ENCODE measurements at places on chromosomes 5 and 9. TPM values are rescaled to one million over a fixed set of nuclear protein-coding genes. Genes with fewer than 3 reads are reported as not detected.

DNA sequence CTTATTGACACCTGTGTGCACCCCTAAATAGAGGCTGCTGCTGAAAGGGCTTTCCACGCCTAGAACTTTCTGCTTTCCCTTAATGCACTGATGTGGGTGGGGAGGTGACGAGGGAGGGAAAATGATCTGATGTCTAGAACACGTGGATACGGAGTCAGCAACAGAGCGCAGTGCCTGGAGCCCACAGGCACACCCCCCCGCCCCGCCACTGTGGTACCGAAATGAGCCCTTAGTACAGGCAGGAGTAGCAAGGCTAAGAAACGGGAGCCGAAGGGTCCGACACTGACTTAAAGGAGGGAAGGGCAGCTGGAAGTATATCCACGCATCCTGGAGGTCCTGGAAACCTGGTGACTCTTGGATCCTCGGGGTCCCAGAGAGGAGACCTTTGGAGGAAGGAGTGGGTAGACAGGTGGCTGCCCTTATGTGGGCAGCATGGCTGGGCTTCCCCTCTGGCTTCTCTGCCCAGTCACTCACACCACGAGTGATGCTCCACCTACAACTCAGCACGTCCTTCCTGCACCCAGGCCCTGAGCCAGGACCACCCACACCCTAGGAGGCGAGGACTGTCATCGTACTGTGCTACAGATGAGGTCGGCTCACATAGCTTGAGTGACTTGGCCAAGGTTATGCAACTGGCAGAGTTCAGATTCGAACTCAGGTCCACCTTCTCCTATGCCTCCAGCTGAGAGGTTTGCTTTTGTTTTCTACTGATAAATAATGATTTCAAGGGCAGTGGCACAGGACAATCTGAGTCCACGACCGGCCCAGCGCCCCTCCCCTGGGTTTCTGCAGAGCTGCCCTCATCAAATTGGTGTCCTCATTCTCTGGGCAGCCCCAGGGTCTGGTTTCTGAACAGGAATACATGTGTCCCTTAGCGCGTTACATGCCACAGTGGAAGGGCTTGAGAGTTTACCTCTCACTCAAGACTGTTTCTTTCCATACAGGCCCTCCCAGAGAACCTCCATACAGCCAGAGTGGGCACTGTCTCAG, 4.7 kb upstream of the VAV2 start:
- no peak for DNase-seq

- DNase-seq = no peak
Measured at GRCh38 chr5:107127878-107128277, 542.9 kb downstream of the EFNA5 start.

DNA sequence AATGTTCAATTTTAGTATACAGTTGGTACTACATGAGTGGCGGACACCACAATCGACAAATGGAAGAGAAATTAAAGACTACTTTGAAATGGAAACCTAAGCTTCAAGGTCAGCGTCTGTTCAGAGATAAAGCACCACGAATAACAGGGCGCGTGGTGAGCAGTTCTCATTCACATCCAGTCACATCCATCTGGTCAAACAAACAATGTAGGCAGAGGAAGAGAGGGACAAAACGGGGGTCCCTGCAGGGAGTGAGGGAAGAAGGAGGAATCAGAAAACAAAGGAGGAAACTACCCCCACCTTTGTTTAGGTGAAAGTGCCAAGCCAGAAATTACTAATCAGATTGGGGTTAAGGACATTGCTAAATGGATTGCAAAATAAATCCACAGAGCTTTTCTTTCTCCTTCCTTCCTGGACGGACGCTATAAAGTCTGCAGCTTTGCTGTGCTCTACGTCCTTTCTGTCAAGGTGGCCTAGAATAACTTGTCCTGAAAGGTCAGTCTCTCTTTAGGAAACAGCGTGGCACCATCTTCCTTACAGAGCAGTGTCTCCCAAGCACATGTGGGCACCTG, 138.6 kb downstream of the ENTREP1 start:
- DNase-seq = no peak

- no peak for DNase-seq
Measured at GRCh38 chr5:142572006-142572405, 113.9 kb downstream of the FGF1 start.

DNA sequence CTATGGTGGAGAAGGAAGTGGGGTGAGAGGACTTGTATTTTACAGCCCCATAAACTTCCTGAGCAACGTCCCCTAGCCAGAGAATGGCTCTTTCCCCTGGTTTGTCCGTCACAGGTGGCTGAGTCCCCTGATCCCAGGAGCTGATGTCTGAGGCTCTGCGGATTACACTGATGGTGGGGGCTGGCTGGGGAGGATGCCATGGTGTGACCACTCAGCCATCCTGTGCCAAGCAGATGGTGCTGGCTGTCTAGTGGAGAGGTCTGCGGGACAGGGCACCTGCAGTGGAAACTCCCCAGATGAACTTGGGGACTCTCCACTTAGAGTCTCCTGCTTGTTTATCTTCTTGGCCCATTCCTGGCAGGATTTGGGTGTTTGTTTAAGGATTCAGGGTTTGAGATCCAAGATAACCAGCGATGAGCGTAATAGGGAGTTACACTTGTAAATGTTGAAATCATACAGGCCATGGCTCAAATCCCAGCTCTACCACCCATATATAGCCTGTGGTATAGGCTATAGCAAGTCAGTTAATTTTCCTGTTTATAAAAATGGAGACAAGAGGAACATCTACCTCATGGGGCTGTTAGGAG, 4.7 kb upstream of the PTGS1 start:
- no peak for DNase-seq

The SPINK7 gene
- not detected for total RNA-seq

- no peak for DNase-seq
Measured at GRCh38 chr5:39928709-39929108, 503.9 kb upstream of the DAB2 start.

- no peak for DNase-seq
Measured at GRCh38 chr9:125829743-125830142, 82.6 kb downstream of the PBX3 start.

DNA sequence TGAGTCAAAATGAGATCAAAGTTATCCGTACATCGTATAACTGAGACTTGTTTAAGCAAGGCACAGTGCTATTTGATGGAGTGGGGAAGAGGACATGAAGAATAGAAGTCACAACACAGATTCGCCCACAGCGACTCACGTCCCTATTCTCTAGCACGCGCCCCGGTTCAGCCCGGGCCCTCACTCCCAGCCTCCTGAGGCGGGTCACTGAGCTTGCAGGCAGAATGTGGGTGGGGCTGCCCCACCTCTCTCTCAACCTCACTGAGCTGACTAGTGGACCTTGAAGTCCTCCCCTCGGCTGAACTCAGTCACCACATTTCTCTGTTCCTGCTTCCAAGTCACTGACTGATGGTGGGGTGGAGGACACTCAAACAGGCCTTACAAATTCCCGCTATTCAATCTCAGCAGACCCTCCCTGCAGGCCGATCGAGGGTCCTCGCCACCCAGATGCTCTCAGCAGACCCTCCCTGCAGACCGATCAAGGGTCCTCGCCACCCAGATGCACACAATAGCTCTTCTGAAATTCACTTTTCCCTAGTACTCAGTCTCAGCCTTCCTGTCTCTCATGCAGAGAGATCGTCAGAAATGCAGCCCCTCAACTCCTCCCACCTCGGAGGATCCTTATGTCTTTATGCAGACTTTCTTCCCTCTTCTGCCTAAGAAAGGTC, 12.9 kb downstream of the GLDC start:
- DNase-seq = no peak

DNA sequence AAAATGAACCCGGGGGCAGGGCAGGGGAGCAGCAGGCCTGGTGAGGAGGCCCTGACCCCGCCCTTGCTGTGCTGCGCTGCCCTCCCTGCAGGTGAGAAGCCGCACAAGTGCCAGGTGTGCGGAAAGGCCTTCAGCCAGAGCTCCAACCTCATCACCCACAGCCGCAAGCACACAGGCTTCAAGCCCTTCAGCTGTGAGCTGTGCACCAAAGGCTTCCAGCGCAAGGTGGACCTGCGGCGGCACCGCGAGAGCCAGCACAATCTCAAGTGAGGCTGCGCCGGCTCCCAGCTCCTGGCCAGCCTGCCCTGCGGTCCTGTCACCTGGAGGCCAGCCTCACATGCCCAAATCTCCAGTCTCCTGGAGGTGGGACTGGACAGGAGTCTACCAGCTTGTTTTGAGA, 12.3 kb downstream of the GFI1B start:
- DNase-seq = no peak

The F2RL1 gene
- total RNA-seq = 0.19 TPM

DNA sequence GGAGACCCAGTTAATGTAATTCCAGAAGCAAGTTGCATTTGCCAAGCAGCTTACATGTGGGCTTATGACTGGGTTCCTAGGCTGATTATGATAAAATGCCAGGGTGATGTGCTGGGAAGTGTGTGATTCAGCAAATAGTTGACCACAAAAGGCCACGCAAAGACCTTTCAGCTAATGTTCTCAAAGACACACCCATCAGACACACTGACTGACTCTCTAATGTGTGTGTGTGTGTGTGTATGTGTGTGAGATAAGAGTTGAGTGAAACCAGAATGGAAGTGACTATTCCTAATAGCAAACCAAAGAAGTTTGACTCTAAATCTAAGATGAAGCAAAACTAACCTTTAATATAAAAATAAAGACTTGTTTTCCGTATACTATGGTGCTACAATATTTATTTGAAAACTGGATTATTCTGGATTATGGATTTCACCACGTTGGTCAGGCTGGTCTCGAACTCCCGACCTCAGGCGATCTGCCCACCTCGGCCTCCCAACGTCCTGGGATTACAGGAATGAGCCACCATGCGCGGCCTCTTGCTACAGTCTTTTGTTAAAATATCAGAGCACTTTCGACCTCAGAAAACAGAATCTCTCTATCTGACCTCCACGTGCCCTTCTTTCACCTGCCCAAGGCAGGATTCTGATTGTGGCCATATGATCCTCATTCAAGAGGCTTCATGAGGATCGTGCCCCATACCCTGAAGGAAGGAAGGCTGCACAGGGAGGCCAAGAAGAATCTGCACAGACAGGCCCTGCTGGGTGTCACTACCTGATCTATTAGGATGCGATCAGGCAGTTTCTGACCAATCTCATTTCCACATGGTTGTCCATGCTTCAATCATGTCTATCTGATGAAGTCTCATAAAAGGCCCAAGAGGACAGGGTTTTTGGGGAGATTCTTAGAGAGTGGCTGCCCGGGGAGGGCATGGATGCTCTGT, 75.6 kb downstream of the USP20 start:
- peak; percentile 99 for DNase-seq

The TJP2 gene
- 25.7 TPM for total RNA-seq

DNA sequence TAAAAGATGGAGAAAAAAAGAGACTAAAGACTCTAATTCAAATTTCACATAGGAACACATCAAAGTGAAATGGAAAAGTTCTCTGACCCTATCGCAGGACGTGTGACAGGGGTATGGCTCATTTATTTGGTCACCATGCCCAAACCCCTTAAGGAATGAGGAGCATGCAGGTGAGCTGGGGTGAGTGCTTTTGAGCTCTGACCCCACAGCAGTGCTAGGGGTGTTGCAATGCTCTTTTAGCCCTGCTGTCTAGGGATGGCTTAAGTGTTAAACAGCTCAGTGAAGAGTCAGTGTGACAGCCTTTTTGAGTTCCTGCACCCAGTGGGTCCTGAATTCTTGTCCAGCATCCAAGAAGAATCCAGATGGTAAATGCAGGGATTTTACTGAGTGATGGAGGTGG, 143.0 kb upstream of the ANKRD55 start:
- DNase-seq = no peak

DNA sequence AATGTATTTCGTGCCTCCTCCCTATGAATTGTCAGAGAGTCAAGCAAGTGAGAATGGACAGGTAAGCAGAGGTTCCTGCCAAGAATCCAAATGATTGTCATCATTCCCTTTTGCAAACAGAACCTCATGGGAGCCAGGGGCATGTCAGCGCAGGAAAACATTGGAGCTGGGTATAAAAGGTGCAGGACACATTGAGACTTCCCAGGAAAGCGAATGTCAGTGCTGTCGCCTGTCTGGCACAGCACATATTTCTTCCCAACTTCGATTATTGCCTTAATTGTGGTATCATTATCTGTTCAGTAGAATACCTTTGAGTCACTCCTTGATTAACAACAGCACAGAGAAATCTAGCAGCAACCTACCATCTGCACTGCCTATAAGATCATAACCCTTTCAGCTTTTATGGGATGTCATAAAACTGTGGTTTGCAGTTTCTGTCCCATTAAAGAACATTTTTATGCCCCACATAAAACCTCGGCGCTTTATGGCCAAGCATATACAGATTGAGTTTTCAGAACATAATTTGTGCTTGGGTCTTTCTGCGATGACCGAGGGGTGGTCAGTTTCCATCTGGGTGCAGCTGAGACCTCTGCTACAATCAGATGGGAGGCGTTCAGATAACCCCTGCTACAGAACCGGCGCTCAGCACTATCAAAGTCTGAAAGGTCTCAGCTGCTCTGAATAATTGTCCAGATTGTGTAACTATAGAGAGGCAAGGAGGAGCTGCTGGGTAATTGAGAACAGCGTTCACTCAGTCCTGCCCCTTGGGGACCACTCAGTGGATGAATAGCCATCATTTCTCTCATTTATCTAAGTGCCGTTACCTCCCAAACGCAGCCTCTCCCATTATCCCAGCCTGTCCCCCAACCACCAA, 30.9 kb upstream of the WWC1 start:
- DNase-seq = no peak

- no peak for DNase-seq
Measured at GRCh38 chr5:81398741-81399140, 4.8 kb upstream of the ACOT12 start.

- no peak for DNase-seq
Measured at GRCh38 chr9:106745876-106746275, 117.1 kb upstream of the ZNF462 start.

DNA sequence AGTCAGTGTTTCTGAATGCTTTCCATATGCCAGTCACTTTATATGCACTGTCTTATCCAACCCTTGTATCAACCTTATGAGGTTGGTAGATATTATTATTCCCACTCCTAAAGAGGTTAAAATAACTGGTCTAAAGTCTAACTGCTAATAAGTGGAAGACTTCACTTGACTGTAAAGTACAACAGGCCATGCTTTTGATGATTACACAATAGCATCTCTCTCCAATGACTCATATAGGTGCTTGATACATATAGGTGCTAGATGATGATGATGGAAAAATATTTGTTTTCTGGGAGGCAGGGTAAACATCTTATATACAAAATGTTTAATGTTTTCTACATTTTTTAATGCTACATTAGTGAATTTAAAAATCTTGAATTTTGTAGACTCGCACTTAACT, 75.9 kb upstream of the NR3C1 start:
- DNase-seq = no peak

GRCh38 chr5:128498844-128499455, 39.1 kb downstream of the FBN2 start:
- peak; percentile 67 for DNase-seq

The C5orf52 gene
- not detected for total RNA-seq

- peak; percentile 97 for DNase-seq
Measured at GRCh38 chr9:124256517-124257069, 1.2 kb upstream of the NEK6 start.
